Stimulated activated CD8-positive, alpha-beta memory T cell treated with anti-CD3 and anti-CD28 coated beads, Interleukin-2, amount 100 ng/mL, for 1 hour (primary cell): ENCODE measurements at places on chromosomes 12 and 14.

DNA sequence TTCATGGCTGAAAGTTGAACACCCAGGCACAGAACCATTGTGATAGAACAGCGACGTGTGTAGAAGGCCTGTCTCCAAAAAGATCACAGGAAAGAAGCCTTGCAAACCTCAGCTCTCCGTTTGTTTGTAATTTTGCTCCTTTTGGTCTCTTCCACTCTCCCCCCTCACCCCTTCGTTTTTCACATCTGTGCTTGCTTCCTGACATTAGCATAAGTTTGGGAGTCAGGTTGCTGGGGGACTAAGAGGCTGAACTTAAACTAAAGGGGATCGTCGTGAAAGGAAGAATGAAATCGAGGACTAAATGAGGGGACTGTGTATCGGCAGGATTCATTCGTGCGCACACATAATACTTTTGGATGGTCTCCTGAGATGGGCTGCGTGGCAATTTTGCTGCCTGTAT lies 200.6 kb downstream of the BCAT1 start:
- no peak for DNase-seq

DNA sequence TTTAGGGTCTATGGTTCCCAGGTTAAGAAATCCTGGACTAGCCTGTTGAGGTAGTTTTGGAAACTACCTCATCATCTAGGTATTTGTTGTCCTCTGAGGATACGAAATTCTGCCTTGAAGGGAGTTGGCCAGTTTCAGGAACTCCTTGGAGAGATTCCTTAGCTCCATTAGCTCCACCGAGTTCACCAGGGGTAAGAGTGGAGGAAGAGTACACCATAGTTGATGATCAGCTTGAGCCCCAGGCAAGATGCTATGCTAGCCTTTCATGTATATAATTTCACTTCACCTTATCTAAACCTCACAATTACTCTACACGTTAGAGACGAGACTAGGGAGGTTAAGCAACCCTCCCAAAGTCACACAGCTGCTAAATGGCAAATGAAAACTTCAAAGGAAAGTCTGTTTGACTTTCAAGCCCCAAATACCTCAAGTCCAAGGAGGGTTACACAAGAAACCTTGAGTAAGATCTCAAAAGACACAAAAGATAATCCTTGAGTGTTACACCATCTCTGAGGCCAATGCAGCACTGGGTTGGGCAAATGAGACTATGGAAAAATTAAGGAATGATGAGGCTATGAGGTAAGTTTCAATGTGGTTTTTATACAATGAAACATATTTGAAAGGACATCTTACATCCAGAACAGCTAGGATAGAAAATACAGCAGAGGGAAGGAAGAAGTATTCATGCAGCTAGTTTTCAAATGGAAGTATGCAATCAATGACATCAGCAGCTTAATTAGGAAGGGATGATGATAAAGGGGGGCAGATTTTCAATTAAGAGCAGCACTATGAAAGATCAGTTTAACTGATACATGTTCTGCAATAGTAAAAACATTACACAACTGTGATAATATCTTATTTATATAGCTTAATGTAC lies 97.2 kb upstream of the KRAS start:
- DNase-seq, result no peak

DNA sequence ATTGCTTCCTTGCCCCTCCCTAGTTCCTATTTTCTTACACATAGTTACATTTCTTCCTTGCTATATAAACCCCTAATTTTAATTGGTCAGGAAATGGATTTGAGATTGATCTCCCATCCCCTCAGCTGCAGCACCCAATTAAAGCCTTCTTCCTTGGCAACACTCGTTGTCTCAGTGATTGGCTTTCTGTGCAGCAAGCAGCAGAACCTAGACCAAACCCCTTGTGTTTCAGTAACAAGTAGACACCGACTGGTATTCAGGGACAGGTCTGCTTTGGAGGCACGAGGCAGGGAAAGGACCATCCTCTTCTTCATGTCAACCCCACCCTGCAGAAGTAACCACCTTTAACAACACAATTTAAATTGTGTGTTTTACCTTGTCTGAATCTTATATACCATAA lies 152.6 kb downstream of the RPAP3 start:
- no peak for DNase-seq

- DNase-seq, result no peak
Measured at GRCh38 chr12:63928305-63928704, 83.8 kb downstream of the SRGAP1 start.

GRCh38 chr12:13079440-13079906 lies 24.0 kb downstream of the GSG1 start:
- no peak for DNase-seq

- DNase-seq, result no peak
Measured at GRCh38 chr14:99792551-99793212, 531 bp upstream of the EML1 start.

DNA sequence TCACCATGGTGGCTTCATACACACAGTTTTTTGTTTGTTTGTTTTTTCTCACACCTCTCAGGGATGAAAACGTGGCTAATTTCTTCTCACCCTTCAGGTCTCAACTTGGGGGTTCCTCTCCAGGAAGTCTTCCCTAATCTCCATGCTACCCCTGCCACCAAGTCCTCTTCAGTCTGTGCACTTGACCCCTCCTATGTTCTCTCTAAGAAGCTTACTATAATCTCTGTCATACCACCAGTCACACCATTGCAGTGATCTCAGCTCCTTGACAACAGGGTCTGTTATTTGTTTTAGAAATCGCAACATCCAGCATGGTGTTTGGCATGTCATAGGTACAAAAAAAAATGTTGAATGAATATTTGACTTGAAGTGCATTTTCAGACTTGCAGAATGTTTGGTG lies 83.4 kb downstream of the PRORP start:
- DNase-seq, result no peak

GRCh38 chr14:89649451-89650075 lies 232.5 kb upstream of the FOXN3 start:
- DNase-seq, result no peak

DNA sequence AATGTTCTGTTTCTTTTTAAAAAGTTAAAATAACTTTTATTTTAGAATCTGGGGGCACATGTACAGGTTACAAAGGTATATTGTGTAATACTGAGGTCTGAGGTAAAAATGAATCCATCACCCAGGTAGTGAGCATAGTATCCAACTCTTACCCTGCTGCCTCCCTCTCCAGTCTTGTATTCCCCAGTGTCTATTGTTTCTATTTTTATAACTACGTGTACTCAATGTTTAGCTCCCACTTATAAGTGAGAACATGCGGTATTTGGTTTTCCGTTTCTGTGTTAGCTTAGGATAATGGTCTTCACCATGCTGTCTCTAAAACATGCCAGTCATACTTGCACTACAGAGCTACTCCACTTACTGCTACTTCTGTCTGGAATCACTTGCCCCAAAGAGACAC lies 8.4 kb downstream of the FBXO33 start:
- no peak for DNase-seq

DNA sequence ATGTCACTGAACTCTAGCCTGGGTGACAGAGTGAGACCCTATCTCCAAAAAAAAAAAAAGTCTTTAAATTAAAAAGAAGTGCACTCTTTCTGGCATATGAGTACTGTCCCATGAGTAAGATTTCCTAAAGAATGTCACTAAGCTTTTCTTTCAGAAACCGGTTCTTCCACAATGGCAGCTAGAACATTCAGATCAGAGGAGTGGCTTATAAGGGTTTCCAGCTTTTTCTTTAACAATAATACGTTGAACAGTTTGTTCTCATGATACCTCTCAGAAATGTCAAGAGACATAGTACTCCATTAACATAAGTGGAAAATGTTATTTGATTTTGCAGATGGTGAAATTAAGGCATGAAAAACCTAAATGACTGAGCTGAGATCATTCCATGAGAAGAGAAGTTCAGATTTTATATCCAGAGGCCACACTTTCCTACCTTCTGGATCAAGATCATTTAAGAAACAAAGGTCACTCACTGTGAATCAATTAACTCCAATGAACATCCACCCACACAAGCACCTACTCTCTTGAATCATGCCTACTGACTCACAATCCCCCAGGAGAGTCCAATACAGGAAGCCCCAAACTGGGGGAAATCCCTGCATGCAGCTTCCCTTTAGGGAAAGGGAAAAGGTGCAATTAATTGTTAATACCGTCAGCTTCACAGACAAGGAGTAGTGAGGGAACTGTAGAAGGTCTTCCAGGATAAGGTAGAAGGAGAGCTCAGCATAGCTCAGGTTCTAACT lies 86.9 kb downstream of the SPTSSA start:
- DNase-seq, result no peak

- no peak for DNase-seq
Measured at GRCh38 chr12:29599381-29599780, 101.9 kb upstream of the OVCH1 start.

DNA sequence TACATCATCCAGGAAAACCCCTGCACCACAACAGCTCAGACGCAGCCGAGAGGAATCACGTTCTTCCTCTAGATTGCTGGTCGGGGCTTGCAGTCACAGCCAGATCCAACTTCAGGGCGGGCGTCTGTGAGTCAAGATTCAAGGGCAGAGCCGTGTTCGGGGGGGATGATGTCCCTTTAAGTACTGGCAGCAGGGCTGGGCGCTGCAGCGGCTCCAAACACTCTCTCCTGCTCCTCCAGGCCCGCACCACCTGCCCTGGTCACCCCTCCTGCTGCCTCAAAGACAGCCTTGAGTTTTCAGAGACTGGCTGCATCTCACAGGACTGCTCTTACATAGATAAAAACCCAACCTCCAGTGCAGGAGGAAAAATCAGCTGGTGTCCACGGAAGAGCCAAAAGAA lies 68.3 kb downstream of the KDM2B start:
- no peak for DNase-seq

DNA sequence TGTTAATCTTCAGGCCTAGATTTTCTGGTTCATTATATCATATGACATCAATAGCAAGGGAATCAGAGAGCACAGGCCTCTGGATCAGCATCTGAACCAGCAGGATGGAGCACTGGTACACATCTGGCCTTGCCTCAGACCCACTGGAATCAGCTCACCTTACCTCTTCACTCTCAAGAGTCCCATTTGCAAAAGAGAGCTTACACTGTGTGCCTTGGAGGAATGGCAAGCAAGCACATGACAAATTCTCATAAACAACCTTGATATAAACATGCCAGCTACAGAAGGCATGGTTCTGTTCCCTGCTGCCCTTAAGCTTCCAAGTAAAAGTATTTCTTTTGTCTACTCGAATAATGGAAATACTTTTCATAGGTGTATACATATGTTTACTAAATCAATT lies 128.6 kb upstream of the CPM start:
- no peak for DNase-seq

DNA sequence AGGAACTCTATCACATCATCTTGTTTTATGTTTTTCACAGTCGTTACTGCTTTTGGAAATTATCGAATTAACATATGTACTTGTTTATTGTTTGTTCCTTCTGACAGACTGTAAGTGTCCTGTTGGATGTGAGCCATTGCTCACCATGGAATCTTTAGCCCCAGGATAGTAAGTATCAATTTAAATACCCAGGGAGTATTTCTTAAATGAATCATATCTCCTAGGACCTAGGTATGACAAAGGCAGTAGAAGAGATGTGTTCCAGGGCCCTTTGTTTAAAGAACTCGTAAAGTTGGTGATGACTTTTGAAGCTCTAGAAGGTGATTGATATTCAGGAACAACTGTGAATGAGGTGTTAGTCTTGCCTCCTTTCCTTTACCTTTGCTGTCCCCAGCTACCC lies 30.3 kb upstream of the STRAP start:
- DNase-seq, result no peak

DNA sequence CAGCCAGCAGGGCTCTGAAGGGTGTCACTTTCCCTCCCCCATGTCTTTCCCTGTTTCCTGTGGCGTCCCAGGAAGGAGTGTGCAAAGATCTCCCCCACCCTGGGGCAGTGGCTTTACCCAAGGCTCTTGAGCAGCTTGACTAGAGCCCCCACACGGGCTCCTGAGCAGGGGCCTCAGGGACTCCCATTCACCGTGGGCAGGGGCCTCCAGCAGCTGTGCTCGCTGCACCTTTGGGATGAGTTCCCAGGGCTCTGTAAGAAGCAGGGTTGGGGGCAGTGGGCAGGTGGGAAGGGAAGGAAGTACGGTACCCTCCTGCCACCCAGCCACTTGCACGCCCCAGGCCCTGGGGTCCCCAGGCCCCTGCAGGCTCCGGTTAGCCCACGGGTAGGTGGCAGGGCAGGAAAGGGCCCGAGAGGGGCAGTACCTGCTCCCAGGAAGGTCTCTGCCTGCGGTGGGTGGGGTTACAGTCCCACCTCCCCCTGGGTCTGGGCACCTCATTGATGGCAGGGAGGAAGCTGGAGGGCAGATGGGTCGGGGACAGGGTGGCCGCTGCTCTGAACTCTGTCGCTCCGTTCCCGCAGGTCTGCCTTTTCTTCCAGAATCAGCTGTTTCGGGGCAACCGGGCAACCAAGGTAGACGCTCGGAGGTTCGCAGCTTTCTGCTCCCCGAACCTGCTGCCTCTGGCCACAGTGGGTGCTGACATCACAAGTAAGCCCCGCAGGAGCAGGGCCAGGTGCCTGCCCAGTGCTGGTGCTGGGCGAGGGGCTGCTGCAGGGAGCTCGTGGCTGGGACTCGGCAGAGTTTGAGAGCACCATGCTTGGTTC lies 13.0 kb downstream of the ASPG start:
- no peak for DNase-seq

DNA sequence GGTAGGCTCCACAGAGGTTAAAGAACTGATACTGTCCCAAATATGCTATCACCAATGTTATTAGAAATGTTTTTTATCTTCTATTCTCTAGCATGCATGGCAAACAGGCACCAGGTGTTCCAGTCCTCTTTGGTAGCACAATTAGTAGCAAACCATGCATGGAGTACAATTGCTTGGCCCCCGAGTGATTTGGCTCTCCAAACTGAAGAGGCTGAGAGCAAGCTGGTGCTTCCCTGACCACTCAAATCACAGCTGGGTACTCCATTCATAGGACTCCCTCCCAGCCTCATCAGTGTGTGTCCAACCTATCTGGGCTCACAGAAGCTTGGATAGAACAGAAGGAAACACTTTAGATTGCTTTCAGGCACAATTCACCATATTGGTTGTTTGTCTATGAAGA lies 93.4 kb downstream of the DIO2 start:
- no peak for DNase-seq

DNA sequence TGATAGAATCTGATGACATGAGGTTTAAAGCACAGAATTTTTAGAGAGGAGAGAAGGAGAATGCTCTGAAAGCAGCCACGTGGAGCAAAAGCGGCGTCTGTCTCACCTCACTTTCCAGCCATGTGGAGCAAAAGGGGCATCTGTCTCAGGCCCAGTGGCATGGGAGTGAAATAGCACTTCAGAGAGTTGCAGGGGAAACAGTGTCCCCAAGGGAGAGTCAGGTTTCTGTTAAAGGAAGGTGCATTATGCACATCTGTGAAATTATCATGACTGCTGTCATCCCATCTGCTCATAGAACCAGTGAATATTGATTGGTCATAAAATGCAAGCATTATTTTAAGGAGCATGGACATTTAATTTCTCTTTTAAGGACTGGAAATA lies 124.0 kb downstream of the BICD1 start:
- DNase-seq, result no peak

GRCh38 chr12:87368259-87368658 lies 660.9 kb downstream of the C12orf50 start:
- DNase-seq, result no peak

DNA sequence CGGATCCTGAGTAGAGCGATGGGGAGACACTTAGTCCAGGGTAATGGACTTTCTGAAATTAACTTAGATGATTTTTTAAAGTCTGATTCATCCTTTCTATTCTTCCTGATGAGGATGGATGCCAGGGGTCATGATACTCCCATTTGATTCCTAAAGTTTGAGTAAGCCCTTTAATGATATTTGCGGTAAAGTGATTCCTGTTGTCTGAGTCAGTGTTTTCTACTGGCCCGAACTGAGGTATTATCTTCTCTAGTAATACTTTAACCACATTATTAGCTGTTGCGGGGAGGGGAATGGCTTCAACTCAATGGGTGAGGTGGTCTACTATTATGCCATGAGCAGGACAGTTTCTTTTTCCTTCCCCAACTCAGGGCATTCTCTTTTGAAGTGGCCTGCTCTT lies 111.6 kb downstream of the RIN3 start:
- no peak for DNase-seq
